KG1 (cell line): ENCODE measurements at places on chromosomes 7 and 10.

DNA sequence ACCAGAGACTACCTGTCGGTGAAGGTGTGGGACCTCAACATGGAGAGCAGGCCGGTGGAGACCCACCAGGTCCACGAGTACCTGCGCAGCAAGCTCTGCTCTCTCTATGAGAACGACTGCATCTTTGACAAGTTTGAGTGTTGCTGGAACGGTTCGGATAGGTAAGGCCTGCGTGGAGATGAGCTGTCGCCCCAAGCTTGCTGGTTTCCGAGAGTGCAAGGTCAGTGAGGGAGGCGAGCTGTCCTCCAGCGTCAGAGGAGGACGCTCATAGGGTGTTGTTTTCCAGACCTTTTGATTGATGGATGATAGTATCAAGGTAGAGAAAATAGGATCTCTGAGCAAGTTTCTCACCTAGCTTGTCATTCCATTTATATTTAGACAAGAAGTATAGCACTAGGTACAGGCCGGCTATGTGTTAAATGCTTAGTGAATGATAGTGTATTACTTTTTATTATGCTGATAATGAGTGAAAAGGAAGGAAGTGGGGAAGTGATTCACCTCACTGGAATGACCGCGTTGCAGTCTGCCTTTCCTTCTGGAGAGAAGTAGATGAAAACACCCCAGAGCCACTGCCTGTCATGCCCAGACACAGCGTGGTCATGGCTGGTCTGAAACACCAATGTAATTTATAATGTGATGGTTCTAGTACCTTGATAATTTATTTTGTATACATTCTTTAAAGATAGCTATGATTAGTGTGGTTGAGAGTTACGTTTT, 33.9 kb downstream of the BNIP3 start:
- no peak for DNase-seq

DNA sequence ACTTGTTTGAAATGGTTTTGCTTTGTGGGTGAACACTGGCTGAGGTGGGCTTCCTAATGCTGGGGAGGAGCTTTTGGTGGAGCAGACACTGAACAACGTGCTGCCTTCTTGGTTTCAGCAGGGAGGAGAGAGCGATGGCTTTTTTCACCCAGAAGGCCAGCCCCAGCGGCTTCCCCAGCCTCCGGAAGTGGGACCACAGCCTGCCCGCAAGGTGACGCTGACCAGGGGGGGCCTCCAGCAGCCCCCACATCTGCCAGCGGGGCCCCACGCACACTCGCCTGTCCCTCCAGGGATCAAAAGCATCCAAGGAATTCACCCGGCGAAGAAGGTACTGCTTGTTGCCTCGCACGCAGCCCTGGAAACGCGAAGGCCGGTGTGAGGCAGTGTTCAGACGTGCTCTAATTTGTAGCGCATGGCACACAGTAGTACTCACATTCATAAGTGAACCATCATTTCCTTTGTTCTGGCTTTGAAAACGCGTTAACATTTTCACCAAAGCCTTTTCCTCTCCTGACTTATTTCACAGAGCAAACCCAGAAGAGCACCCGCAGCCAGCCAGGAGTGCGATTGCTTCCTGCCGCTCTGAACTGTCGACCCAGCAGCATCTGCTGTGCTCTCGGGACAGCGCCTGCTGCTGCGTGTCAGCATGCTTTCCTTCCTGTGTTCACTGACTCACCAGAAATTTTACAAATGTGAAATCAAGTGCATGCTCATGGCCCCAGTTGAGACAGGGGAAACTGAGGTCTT, 48.4 kb downstream of the SHH start:
- DNase-seq = peak; percentile 70

GRCh38 chr10:79380125-79380945, 33.1 kb downstream of the PPIF start:
- no peak for DNase-seq

DNA sequence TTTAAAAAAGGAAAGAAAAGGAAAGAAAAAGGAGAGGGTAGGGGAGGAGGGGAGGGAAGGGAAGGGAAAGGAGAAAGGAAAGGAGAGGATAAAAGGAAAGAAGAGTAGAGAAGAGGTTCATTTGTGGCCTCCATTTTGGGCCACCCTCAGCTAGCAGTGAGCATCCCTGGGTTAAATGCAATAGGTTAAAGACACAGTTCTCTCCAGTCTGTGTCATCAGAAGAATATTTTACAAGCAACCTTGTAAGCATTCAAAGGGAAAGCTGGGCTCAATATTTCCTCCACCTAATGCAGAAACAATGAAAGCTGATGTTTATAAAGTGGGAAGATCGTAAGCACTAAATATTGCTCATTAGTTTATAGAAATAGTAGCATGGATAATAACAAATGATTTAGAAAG, 219.1 kb upstream of the PITRM1 start:
- no peak for DNase-seq

GRCh38 chr10:11272915-11273389, 255.3 kb downstream of the CELF2 start:
- no peak for DNase-seq

- no peak for DNase-seq
Measured at GRCh38 chr7:144763291-144763690, 72.6 kb downstream of the TPK1 start.

DNA sequence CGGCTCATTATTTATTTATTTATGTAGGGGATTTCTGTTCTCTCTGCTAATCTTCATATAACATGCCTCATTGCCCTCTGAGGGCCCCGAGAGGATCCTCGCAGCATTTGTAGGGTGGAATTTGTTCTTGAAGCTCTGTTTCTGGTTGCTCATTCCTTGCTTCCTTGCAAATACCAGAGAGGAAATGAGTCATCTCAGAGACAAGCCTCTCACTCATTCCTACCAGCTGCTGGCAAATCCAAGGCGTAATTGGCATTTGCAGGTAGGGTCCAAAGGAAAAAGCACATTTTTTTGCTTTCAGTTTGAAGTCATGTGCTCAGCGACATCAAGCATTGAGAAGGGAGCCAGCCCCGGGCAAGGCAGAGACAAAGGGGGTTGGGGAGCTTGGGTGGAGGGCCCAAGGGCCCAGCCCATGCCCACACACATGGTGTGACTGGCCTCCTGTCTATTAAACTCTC, 501.6 kb downstream of the GALNT17 start:
- no peak for DNase-seq

GRCh38 chr10:1171586-1171985, 115.4 kb downstream of the WDR37 start:
- DNase-seq = no peak

- peak; percentile 92 for DNase-seq
Measured at GRCh38 chr10:103918053-103918846, at the start of gene STN1. TSS of gene STN1 (minus strand) at chr10:103918184. CDS start at chr10:103917594, 590 bp downstream.

- no peak for DNase-seq
Measured at GRCh38 chr7:22278660-22279059, 78.3 kb downstream of the RAPGEF5 start.

- DNase-seq = no peak
Measured at GRCh38 chr10:115604627-115605026, 511.5 kb downstream of the ATRNL1 start.

DNA sequence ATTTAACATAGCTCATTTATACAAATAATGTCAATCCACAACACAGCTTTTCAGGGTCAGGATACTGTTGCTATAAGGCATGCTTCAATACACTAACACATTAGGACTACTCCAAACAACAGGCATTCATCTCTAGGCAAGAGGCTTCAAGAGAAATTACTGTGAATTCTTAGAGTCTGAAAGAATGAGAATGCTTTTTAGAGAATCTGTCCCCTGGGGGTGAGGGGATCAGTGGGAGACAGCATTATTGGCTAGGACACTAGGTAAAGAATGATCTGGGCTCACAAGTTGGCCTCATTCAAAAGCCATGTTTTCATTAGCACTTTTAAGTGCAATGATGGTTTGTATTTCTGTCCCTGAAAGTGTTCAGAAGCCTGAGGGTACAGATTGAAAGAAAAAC, 132.6 kb downstream of the SEMA3D start:
- no peak for DNase-seq

- DNase-seq = no peak
Measured at GRCh38 chr7:142443216-142444010, 185.6 kb upstream of the PRSS58 start.

GRCh38 chr7:74148491-74148890, 25.7 kb upstream of the EIF4H start:
- DNase-seq = no peak

- no peak for DNase-seq
Measured at GRCh38 chr10:21724020-21724589, 190.1 kb downstream of the MLLT10 start.

- DNase-seq = no peak
Measured at GRCh38 chr7:84159435-84159834, 35.2 kb downstream of the SEMA3A start.

- no peak for DNase-seq
Measured at GRCh38 chr10:3668966-3669330, 116.1 kb downstream of the KLF6 start.

DNA sequence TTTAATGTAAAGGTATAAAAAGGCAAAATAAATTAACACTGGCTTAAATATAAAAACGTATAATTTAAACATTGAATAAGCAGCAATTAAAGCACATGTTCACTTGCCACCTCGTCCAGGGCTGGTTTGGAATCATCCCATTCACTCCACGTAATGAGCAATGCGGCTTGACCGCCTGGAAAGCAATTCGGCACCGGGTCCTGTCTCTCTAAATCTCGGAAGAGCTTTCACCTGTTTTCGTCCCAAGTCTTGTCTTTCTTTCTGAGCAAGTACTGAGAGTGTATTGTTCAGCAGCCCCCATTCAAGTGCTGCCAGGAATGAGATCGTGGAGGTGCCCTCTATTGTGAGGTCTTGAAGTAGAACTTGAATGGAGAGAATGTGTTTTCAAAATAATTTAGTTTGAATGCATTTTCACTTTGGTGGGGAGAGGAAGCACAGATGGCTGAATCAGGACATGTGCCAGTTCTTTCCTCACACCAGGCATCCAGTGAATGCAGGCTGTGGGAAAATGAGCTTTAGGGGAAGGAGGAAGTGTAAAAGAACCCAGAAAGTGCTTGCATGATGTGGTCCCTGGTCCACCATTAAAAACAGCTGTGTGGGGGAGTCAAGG, 515.2 kb downstream of the REEP3 start:
- no peak for DNase-seq
